ENCODE measurements at places on chromosomes 16 and 17.

- no peak for DNase-seq
Measured at GRCh38 chr17:37180376-37180775, 195.4 kb upstream of the C17orf78 start.

DNA sequence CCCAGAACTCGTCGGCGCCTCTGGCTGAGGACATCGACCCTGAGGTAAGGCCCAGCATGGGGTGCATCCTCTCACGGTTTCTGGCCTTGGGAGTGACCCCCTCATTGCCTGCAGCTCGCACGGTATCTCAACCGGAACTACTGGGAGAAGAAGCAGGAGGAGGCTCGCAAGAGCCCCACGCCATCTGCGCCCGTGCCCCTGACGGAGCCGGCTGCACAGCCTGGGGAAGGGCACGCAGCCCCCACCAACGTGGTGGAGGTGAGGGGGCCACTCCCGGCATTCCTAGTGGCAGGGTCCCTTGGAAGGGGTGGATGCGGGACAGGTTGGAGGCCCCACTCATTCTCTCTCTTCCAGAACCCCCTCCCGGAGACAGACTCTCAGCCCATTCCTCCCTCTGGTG, 8.4 kb upstream of the MRPL12 start:
- DNase-seq, result no peak

DNA sequence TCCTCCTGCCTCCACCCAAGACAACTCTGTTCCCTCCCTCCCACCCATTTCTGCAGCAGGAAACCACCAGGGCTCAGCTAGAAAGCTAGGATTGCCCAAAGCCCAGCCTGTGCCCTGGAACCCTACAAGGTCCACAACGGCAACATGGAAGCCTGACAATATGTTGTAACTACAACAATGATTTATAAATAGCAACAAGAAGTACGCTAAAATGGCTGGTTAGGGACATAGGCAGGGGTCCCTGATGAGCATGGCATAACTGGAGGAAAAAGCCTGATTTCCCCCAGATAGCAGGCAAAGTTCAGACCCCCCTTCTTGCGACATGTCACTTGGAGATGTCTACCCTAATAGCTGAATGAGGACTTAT, 6.6 kb downstream of the ST3GAL2 start:
- no peak for DNase-seq

GRCh38 chr17:77451894-77452852, 311.4 kb downstream of the SEC14L1 start:
- peak; percentile 32 for DNase-seq

DNA sequence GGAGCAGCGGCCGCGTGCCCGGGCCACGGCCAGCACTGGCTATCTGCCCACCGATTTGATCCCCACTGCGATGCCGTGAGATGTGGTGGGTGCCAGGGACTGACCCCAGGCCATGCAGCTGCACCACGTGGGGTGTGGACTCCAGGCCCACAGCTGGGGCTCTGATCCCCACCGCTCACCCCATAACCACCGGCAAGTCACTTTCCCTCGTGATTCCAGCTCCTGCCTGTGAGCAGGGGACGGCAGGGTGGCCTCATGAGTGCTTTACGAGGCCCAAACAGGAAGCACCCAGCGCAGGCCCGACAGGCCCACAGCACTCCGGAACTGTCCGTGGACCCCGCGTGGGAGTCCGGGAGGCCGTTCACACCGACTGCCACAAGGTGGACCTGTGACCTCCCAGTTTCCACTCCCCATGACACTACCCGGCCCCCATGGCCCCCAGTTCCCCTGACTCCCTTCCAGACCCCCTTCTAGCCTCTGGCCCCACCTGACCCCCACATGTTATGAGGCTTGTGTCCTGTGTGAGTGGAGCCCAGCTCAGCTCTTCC, 616 bp downstream of the PTX4 start:
- no peak for DNase-seq

DNA sequence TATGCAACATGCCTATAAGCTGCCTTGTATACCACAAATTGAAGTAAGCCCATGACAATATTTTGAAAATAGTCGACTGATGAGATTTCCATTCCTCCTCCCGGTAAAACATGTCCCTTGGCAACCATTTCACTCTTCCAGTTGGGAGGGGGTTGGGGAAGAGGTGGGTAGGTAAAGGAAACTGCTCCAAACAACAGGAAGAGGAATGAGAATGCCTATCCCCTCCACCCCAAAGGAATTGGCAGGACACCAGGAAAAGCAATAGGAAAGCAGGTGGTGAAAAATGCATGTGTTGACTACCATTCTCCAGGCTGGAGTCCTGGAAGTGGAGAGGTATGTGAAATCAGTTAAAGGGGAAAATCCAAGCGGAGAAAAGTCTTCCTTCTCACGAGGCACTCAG, 455.9 kb upstream of the PSMD7 start:
- no peak for DNase-seq

GRCh38 chr17:60891149-60891548, 213.5 kb downstream of the BCAS3 start:
- no peak for DNase-seq

DNA sequence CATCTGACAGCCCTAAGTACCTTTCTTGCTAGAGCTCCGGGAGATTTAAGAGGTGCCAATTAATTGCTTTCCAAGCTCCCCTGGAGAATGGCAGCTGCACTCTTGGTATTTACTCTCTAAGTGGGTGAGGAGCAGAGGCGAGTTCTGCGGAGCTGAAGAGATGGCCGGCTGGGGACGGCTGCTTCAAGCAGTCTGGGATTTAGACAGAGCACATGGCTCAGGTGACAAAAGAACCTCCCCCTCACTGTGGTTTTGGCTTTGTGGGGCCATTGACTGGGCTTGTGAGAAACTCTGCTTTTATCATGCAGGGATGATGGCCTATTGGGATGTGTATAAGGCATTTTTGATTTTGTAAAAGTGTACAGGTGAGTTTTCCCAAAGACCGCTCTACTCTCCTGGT, 239.3 kb upstream of the EEF2KMT start:
- DNase-seq, result no peak

DNA sequence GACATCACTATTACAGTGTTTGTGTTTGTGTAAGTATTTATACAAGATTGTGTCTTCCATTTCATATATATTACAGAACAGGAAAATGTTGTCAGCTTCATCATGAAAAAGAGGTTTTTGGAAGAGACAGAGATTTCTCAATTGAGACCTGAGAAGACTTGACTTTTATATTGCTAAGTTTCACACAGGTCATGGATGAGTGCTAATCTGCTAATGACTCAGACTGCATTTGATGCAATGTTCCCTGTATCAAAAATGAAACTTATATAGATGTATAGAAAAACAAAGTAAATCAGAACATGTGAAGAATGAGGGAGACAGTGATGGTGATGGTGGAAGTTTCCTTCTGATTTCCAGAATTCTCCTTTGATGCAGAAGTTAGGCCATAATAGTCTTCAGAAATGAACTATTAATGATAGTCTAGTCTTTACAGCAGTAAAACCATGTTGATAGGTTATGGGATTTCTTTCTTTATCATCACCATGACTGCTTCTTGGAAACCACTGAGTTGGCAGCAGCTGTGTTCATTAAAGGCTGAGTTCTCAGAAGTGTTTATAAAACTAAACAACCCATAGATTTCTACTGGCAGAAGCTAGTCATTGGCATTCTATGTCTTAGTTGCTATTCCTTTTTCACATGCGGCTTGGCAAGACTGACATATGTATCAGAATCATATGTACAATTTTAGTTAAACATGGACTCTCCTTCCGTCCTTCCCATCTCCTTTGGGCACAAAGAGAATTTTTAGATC, 56.1 kb downstream of the PCTP start:
- no peak for DNase-seq

GRCh38 chr16:85231959-85232358, 119.7 kb upstream of the CIBAR2 start:
- no peak for DNase-seq

- no peak for DNase-seq
Measured at GRCh38 chr16:50580180-50580798, 32.1 kb downstream of the NKD1 start.

GRCh38 chr17:73043686-73044581, 48.6 kb downstream of the SLC39A11 start:
- no peak for DNase-seq

DNA sequence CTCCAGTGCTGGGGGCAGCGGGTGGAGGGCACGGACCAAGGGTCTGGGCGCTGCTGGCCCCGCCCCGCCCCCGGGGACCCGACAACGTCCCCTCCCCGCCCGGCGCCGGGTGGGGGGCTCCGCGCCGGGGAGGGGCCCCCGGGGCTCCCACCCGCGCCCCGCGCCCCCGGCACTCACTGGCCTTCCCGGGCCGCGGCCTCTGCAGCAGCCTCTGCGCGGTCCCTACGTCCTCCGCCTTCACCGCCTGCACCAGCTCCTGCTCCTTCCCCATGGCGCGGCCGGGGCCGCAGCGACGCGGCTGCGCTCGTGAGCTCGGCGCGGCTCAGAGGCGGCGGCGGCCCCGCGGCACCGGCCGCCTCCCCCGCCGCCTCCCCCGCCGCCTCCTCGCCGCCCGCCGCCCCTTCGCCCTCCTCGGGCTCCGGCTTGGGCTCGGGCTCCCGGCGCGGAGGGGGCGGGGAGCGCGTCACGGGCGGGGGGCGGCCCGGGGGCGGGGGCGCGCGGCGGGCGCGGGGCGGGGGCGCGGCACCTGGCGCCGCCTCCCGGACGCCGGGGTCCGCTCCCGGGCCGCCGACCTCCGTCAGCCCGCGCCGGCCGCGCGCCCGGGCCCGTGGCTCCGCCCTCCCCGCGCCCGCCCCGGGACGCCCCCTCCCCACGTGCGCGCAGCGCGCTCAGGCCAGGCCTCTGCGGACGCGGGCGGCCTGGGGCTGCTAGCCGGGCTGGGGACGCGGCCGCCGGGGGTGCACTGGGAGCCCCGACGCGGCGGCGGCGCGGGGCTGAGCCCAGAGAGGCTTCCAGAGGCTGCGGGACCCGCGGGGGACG, at the start of gene CASKIN1:
CASKIN1 (minus strand) TSS at position 444 of the 819 bp plus-strand sequence; CDS start at position 271, 173 bp downstream.
- no peak for DNase-seq

- no peak for DNase-seq
Measured at GRCh38 chr17:74303305-74303704, 22.7 kb upstream of the KIF19 start.

- DNase-seq, result no peak
Measured at GRCh38 chr16:63241497-63242028, 1205.3 kb upstream of the CDH8 start.

GRCh38 chr16:60181536-60181935, 1447.4 kb upstream of the GOT2 start:
- no peak for DNase-seq

GRCh38 chr16:87125206-87126155, 191.7 kb downstream of the C16orf95 start:
- no peak for DNase-seq

GRCh38 chr17:58229881-58230280, 8.5 kb upstream of the LPO start:
- DNase-seq, result no peak

- peak; percentile 24 for DNase-seq
Measured at GRCh38 chr17:7867881-7868329, 10.1 kb downstream of the CYB5D1 start.

DNA sequence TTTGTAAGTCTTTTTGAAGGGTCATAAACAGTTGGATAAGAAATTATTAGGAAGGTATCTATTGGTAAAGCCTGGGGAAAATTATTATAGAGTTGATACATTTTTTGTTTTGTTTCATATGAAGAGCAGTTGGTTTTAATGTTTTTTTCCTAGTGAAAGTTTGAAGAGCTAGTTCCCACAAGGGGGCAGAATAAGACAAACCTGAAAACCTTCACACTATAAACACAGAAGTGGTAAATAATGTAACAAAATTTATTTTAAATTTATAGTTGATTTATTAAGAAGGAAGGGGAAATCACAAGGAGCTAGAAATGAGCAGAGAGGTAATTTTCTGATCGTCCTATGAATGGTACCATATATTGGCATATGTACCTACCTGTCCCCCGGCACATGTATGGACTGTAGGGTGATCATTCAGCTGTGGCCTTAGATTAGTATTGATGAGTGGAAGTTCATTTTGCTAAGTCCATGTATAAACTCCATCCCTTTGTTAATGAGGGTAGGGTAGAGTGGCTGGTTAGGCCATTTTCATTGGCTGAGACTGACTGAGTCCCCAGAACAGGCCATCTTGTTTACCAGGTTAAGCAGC, 116.3 kb downstream of the TANC2 start:
- no peak for DNase-seq

DNA sequence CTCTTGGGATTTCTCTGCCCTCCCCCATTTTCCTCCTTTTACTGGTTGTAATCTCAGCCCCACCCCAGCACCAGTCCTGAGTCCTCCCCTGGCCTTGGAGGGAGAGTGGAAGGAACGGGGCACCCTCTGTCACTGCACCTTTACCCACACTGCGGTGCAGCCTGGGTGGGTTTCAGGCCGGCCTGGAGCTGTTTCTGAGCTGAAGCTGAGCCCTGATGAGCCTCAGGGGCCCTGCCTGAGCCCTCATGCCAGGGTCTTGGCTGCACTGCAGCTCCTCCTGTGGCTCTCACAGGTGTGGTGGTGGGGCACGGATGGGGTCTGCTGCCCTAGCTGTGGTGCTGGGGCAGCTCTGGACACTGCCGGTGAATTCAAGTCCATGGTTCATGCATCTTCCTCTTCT, 34.5 kb downstream of the RNF213 start:
- DNase-seq, result no peak

- no peak for DNase-seq
Measured at GRCh38 chr17:77076124-77076830, 64.5 kb upstream of the SEC14L1 start.

- no peak for DNase-seq
Measured at GRCh38 chr17:35977509-35977908, 3.8 kb downstream of the CCL16 start.

- no peak for DNase-seq
Measured at GRCh38 chr16:72974142-72974769, 73.7 kb downstream of the ZFHX3 start.

- no peak for DNase-seq
Measured at GRCh38 chr17:54694287-54694887, 206.3 kb upstream of the TOM1L1 start.

- no peak for DNase-seq
Measured at GRCh38 chr16:19583665-19584300, 28.3 kb downstream of the VPS35L start.

Data from stimulated activated naive CD4-positive, alpha-beta T cell (primary cell).